ENCODE measurements at places on chromosomes 16 and 17. TPM values are rescaled to one million over a fixed set of nuclear protein-coding genes. Genes with fewer than 3 reads are reported as not detected.

- DNase-seq = no peak
Observed at GRCh38 chr16:60407606-60408005, 1628.6 kb downstream of the CDH8 start.

DNA sequence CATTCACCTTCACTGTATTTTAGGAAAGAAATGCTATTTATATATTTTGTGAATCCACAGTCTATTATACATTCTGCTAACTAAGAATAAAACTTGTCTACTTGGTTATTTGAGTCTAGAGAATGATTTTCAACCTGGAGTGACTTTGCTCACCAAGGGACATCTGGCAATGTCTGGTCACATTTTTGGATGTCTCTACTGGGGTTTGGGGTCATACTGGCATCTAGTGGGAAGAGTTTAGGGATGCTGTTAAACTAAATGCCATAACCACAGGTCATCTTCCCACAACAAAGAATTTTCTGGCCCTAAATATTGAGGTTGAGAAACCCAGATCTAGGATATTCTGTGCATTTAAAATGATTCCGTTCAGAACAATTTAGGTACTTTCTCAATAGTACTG lies 26.0 kb downstream of the KCNJ16 start:
- peak; percentile 26 for DNase-seq

DNA sequence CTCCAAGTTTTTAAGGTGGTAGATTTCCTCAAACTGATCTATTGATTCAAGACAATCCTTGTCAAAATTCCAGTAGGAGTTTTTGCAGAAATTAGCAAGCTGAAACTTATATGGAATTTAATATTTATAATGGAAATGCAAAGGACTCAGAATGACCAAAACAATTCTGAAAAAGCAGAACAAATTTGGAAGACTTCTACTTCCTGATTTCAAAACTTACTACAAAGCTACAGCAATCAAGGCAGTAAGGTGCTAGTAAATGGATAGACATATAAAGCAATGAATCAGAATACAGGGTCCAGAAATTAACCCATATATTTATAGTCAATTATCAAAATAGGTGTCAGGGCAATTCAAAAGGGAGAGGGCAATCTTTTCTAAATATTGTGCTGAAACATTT lies 11.8 kb upstream of the IL21R start:
- no peak for DNase-seq

DNA sequence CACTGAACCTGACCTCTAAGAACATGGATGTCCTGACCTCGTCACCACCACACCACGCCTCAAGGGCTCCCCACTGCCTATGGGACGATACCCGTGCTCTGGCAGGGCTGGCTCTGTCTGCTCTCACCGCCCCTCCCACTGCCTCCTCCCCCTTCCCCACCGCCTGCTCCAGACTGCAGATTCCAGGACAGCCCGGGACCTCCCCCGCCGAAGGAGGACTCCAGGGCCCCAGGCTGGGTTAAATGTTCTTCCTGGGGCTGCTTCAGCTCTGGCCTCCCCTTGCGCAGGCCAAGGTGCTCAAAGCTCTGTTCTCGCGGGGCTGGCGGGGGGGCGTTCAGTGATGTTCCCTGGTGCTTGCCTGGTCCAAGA lies 3.1 kb downstream of the NPW start:
- DNase-seq = no peak

DNA sequence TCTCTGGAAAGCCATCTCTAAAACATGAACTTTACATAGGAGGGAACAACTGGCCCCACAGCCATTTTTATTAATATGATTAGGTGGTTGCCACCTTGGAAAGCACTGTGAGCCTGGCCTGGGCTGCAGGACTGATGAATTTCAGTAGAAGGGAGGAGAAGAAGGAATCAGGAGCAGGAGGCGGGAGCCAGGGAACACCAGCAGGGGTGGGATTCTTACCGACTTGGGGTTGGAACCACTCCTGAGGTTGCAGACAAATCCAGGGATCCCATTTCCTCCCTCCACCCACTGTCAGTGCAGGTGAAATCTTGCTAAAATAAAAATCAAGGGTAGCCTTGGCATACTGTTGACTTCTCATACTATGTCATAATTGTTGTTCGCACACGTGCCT lies 16.9 kb upstream of the MAP3K14 start:
- no peak for DNase-seq

DNA sequence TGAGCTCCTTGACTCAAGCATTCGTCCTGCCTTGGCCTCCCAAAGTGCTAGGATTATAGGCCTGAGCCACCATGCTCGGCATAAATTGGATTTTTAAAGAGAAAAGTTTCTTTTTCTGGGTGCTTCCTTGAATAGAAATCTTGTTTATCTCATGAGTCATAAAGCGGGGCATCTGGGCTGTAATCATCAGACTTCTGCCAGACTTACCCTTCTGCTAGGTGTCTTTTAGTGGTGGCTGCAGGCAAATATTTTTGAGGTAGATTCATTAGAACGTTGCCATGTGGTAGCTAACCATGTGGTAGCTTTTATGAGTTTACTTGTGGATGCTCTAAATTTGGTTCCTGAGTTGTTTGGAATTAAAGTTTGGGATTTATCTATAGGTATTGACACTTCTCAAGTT lies 13.4 kb downstream of the PGS1 start:
- peak; percentile 47 for DNase-seq

- peak; percentile 35 for DNase-seq
Observed at GRCh38 chr16:82979406-82980111, 352.8 kb downstream of the CDH13 start.

DNA sequence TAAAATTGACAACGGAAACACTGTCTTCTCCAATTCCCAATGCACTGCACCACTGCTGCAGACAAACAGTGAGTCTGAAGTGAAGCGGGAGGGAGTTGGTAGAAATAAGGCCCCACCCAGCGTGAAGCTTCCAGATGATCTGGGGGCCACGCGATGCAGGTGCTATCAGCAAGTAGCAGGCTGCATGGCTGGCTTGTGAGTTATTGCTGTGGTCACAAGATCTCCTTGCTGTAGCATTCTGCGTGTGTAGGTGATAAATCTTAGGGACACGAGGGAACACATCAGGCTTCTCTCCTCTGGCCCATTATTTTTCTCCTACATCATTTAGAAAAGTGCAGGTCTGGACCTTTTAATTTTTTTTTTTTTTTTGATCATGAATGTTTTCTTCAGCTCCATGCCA lies 407.6 kb downstream of the TMEM114 start:
- no peak for DNase-seq

- no peak for DNase-seq
Observed at GRCh38 chr17:36127911-36128310, 24.3 kb downstream of the CCL4 start.

DNA sequence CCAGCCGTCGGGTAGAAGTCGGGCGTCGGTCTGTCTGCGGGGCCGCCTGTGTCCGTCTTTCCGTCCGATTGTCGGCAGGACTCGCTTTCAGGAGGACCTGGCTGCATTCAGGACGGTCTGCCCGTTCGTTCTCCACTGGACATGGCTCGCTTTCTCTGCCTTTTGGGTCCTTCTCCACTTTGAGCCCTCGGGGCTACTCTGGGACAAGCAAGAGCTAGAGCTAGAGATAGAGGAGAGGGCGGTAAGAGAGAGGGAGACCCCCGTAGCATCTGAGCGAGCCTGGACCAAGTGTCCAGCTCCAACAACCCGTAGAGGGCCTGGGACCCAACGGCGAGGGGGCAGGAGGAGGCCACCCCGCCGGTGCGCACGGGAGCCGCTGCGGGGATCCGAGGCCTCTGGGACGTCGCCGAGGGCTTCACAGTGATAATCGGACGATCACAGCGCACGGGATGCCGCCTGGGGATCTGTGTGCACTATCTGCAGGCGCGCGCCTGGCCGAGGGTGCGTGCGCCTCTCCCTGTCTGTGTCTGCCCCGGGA lies 4.5 kb downstream of the TBX4 start:
- DNase-seq = no peak

The HBQ1 gene
- 0.63 TPM for total RNA-seq

The GNGT2 gene
- 0.45 TPM for total RNA-seq

The PRAC1 gene
- total RNA-seq = not detected

The AIPL1 gene
- not detected for total RNA-seq
